ENCODE measurements at places on chromosomes 5 and 9. TPM values are rescaled to one million over a fixed set of nuclear protein-coding genes. Genes with fewer than 3 reads are reported as not detected.

ELAVL2 gene
- total RNA-seq, result 21.9 TPM

DNA sequence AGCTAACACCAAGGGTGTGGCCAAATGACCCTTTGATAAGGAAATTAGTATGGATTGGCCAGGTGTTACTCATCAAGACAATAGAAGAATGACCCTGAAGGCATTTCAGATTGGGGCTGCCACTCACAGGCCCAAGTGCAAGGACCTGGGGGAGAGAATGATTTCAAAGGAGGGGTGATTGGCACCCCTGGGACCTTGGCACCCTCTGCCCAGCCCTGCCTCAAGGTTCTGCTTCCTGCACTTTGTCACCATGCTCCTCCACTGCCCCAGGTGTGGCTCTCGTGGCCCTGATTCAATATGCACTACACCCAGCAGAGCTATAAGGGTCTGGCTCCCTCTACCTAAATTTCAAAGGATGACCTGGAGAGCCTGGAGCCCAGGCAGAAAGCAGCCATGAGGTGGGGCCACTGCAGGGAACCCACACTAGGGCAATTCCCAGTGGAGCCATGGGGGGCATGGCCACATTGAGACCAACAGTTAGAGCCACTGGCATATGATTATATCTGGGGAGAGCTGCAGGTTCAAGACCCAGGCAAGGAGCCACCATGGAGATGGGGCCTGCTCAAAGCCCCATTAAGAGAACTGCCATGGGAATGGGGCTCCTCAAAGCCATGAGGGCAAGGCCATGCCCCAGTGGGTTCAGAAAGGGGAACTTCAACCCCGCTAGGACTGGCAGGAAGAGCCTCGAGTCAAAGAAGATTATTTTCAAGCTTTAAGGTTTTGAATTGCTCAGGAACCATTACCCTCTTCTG lies 93.0 kb downstream of the CEMIP2 start:
- no peak overlapping the region for H3K27ac ChIP-seq
- no peak for DNase-seq
- H3K4me1 ChIP-seq, result no peaks in the 10 kb centered on the region
- no peak overlapping the region for H3K4me3 ChIP-seq

DNA sequence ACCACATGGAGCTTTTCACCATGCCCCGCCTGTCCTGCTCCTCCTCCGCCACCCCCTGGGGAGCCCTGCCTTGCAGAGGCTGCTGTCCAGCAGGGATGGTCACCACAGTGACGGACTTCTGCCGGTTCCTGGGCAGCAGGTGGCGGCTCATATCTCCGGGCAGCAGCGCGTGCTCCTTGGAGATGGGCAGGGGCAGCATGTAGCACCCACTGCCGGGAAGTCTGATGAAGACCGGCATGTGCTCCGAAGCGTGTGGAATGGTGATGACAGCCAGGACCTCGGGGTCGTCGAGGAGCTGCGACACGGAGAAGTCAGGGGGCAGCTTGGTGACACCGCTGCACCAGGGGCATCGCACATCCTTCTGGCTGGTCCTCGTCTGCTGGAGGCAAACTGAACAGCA lies 19.2 kb downstream of the PLGRKT start:
- DNase-seq, result no peak
- H3K36me3 ChIP-seq, result no peaks in the 10 kb centered on the region
- no peak overlapping the region for H3K4me3 ChIP-seq
- H3K27me3 ChIP-seq, result no peaks in the 10 kb centered on the region

DNA sequence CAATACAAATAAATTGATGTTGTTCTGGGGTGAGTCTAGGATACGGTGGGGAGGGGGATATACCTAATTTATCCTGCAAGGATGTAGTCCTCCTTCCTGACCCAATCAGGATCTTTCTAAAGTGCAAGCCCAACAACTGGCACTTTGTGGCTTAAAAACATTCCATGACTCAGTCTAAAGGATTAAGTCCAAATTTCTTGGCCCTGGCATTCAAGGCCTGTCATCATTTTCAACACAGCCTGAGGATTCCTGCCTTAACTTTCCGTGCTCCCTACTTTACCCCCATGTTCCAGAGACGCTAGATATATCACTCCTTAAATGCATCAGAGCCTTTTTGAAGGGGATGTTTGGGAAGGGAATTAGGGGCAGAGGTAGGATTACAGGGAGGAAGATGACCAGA lies 1.0 kb downstream of the FAM221B start:
- H3K27ac ChIP-seq, result no peak overlapping the region
- H3K27me3 ChIP-seq, result no peaks in the 10 kb centered on the region
- no peak for DNase-seq
- H3K4me3 ChIP-seq, result no peak overlapping the region
- H3K4me1 ChIP-seq, result peaks cover 2% of the 10 kb centered on the region

CTXN3 gene
- total RNA-seq, result not detected

DNA sequence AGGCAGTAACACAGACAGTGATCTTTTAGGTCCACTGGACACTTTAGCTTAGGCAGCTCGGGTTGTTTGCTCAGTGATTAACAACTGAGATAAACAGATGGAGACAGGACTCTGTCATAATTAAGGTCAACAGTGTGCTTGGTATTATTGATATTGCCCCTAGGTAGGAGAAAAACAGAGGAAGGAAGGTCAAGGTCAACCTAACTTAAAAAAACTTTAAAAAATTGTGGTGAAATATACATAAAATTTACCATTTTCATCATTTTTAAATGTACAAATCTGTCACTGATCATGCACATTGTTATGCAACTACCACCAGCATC lies 2.1 kb upstream of the HSPA4 start:
- H3K36me3 ChIP-seq, result no peaks in the 10 kb centered on the region
- DNase-seq, result no peak
- H3K27ac ChIP-seq, result no peak overlapping the region
- no peak overlapping the region for H3K4me3 ChIP-seq

CD180 gene
- not detected for total RNA-seq

- H3K27me3 ChIP-seq, result no peaks in the 10 kb centered on the region
- H3K27ac ChIP-seq, result no peak overlapping the region
- H3K4me3 ChIP-seq, result no peak overlapping the region
- no peaks in the 10 kb centered on the region for H3K4me1 ChIP-seq
- no peaks in the 10 kb centered on the region for H3K36me3 ChIP-seq
- no peak for DNase-seq
These were observed 5.0 kb downstream of the IL7R start for GRCh38 chr5:35861718-35862117.

PPIC gene
- 9.0 TPM for total RNA-seq
